ENCODE measurements at places on chromosomes 11 and 22. TPM values are rescaled to one million over a fixed set of nuclear protein-coding genes. Genes with fewer than 3 reads are reported as not detected.

The GLB1L3 gene
- not detected for total RNA-seq

The RASD2 gene
- 0.09 TPM for total RNA-seq

The ADAMTS8 gene
- not detected for total RNA-seq

The VPS11 gene
- 29.4 TPM for total RNA-seq

The TSPAN18 gene
- total RNA-seq: 0.49 TPM

The KCNJ4 gene
- total RNA-seq: not detected

The CNTF gene
- 0.82 TPM for total RNA-seq

The SLC37A2 gene
- 0.63 TPM for total RNA-seq

The BAIAP2L2 gene
- 3.2 TPM for total RNA-seq

All from fibroblast of the aortic adventitia (primary cell).